ENCODE measurements at places on chromosomes 7 and 10.

- no peak for DNase-seq
Measured at GRCh38 chr10:62860946-62861345, 44.8 kb upstream of the EGR2 start.

- no peak for DNase-seq
Measured at GRCh38 chr7:70585071-70585470, 546.9 kb upstream of the GALNT17 start.

DNA sequence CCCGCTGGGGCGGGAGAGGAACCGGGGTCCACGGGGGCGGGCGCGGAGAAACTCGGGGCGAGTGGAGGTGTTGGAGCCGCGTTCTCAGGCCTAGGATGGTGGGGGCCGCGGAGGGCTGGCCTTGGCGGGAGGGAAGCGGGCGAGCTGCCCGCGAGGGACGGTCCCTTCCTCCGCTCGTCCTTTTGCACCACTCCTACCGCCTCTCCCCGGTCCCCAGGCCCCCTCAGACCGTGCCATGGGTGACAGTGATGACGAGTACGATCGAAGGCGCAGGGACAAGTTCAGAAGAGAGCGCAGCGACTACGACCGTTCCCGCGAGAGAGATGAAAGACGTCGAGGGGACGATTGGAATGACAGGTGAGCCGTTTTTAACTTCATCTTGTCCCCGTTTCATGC lies 451 bp downstream of the SRRT start:
- DNase-seq, result no peak

- DNase-seq, result no peak
Measured at GRCh38 chr7:134567368-134567767, 18.5 kb downstream of the AKR1B15 start.

DNA sequence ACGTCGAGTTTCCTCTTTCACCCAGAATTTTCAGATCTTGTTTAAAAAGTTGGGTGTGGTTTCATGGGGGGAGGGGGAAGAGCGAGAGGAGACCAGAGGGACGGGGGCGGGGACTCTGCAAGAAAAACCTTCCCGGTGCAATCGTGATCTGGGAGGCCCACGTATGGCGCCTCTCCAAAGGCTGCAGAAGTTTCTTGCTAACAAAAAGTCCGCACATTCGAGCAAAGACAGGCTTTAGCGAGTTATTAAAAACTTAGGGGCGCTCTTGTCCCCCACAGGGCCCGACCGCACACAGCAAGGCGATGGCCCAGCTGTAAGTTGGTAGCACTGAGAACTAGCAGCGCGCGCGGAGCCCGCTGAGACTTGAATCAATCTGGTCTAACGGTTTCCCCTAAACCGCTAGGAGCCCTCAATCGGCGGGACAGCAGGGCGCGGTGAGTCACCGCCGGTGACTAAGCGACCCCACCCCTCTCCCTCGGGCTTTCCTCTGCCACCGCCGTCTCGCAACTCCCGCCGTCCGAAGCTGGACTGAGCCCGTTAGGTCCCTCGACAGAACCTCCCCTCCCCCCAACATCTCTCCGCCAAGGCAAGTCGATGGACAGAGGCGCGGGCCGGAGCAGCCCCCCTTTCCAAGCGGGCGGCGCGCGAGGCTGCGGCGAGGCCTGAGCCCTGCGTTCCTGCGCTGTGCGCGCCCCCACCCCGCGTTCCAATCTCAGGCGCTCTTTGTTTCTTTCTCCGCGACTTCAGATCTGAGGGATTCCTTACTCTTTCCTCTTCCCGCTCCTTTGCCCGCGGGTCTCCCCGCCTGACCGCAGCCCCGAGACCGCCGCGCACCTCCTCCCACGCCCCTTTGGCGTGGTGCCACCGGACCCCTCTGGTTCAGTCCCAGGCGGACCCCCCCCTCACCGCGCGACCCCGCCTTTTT lies at the start of gene VIM:
VIM (plus strand) TSS at position 151 of the 925 bp plus-strand sequence. CDS start 1,182 bp downstream, outside the sequence.
- DNase-seq, result peak; percentile 91

GRCh38 chr7:37083311-37084096 lies 359.2 kb upstream of the AOAH start:
- no peak for DNase-seq

- no peak for DNase-seq
Measured at GRCh38 chr10:117740691-117741222, 198.2 kb downstream of the EMX2 start.

DNA sequence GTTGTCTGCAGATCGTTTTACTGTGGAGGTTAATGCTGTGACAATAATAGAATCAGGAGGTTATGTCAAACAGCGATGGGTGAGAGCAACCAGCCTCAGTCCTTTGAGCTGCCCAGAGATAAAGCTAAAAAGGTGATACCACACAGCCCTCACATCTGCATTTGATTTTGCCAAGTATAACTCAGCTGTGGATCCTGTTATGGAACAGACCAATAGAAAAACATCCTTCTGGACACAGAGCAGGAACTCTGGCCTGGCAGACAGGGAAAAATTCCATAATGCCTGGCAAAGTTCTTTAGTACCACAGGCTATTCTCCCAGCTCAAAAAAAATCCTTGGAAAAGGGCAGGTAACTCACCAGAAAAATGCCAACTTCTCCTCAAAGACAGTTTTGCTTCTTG lies 87.1 kb upstream of the PDLIM1 start:
- DNase-seq, result no peak

- DNase-seq, result no peak
Measured at GRCh38 chr10:32713560-32713959, 244.5 kb downstream of the ITGB1 start.

DNA sequence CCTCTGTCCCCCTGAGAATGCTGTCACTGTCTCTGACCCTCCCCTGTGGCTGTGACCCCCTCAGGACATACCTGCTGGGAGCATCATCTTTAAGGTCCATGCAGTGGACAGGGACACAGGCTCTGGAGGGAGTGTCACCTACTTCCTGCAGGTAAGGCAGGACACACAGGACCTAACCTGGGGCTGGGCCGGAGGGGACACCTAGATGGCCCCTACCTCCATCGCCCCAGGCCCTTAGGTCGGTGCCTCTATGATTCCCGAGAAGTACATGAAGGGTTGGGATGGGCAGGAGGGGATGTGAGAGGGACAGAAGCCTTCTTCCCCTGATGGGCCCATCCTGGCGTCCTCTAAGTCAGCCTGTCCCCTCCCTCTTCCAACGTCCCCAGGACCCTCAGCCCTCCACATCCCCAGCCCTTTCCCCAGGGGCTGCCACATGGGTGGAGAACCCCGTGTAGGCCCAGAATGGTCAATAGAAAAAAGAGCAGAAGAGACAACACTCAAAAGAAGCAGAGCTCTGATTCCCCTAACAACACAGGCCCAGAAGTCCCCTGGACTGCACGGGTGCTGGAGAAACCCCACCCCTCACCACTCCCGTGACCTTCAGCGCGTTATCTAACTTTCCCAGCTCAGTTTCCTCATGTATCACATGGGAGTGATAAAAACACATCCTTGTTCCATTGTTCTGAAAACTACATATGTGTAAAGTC lies 6.4 kb downstream of the CDHR1 start:
- DNase-seq, result no peak

- peak; percentile 75 for DNase-seq
Measured at GRCh38 chr7:17948526-17949238, 8.4 kb upstream of the SNX13 start.

- peak; percentile 72 for DNase-seq
Measured at GRCh38 chr7:130844811-130845580, 111.0 kb upstream of the KLF14 start.

DNA sequence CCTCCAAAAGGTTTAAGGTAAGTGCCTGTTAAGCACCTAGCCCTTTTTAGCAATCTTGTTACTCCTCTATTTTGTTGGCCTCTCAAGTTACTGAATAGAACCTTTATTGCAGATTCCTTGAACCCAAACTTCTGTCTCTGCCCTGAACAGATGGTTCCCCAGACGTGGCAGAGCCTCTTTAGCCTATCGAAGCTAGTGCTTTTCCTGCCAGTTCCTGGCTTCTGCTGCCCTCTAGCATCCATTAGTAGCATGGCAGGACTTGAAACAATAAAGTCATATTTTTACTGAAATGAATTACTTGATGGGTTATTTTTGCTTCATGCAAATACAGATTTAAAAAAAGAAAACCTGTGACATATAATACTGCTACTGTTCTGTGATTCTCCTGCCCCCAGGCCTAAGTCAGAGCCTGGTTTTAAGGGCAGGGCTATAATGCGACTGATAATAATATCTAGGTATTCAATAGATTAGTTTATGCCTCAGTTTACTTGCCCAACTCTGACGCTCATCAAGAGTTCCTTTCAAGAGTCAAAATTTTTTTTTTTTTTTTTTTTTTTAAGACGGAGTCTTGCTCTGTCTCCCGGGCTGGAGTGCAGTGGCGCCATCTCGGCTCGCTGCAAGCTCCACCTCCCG lies 84.3 kb upstream of the PHF14 start:
- peak; percentile 38 for DNase-seq

- DNase-seq, result no peak
Measured at GRCh38 chr10:36721871-36722270, 403.5 kb upstream of the ANKRD30A start.

- DNase-seq, result no peak
Measured at GRCh38 chr10:115503546-115503945, 410.4 kb downstream of the ATRNL1 start.

- DNase-seq, result no peak
Measured at GRCh38 chr7:1713502-1714484, 43.7 kb downstream of the ELFN1 start.

DNA sequence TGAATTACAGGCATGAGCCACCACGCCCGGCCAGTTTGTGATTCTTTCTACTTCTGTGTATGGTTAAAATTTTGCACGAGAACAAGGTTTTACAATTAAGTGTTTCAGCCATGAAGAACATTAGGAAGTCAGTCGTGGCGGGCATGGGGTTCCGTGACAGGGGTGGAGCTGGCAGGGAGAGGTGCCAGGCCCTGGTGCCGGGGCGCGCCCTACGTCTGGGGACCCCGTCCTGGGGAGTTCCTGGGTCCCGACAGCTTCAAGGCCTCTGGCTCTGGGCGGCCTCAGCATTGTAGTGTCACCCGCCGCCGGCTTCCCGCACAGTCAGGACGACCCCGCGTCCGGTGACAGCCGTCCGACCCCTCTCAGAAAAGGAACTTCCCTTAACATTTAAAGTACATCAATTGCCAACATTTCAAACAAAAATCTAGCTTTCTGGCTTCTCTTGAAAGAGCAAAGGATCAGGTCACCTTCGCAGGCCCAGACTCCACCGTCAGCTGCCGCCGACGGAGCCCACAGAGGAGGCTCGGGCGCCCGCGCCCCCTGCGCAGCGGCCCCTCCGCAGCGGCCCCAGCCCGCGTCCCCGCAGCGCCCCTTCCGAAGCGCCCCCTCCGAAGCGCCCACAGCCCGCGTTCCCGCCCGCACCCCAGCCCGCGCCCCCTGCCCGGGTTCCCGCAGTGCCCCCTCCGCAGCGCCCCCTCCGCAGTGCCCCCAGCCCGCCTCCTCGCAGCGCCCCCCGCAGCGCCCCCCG lies 23.2 kb upstream of the MKI67 start:
- no peak for DNase-seq

DNA sequence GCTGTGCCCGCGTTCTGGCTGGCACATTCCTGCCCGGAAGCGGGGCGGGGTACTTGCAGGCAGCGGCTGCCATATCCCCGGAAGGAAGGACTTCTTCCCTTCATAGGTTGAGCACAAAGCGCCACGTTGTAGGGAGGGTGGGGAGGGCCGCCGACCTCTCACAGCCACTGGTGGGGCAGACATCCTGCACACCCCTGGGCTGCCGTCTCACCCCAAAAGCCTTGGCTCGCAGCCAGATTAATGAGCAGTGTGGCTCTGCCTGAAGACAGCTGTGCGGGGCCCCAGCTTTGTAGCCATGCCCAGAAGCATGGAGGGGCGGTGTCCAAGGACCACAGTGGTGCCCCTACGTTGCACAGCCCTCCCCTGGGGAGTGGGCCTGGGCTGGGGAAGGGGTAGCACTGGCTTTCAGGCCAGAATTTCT lies 54.3 kb upstream of the DPYSL4 start:
- DNase-seq, result peak; percentile 7

GRCh38 chr10:30158325-30158960 lies 99.1 kb upstream of the JCAD start:
- no peak for DNase-seq

GRCh38 chr7:123537026-123537642 lies 2.7 kb upstream of the IQUB start:
- DNase-seq, result no peak

DNA sequence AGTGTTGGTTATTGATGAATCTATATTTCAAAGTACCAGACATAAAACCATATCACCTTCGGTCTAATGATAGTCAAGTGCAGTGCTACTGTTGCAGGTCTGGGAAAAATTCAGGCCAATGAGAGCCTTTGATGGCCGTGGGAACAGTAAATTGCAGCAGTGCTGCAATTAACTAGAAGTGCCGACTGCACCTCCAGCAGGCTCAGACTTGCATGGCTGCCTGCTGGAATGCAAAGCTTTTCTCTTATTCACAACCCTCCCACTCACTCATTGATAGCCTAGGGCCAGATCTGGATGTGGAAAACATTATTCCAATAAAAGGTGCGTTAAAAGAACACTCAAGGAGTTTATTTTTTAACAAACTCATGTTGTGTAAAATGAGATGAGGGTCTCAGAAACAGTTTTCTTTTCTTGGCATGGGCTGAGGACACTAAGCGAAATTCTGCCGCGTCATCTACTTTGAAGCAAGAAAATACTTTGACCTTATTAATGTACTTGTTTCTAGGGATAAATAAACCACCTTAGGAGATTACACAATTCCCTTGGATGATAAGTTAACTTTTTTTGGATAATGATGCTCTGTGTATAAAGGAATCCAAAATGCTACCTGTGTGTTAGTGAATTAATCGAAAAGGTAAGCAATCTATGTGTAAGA lies 17.1 kb downstream of the PLXDC2 start:
- peak; percentile 90 for DNase-seq

GRCh38 chr10:75098902-75099673 lies 12.4 kb upstream of the SAMD8 start:
- DNase-seq, result no peak

DNA sequence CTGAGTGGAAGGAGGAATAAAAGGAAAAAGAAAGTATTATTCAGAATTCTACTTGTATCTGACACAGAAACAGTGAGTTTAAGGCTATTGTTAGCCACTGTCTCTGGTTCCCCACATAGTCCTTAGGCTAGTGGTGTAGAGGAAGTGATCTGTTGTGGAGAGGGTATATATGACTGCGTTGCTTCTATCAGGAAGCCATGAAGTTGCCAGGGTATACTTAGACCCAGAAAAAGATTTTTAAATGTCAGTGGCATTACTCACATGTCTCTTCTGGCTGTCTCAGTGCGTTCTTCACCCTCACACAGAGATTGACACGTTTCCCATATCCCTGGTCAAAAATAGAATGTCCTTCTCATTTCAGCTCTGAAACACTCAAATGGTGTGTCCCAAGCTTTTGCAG lies 72.7 kb downstream of the SEM1 start:
- no peak for DNase-seq

- DNase-seq, result peak; percentile 75
Measured at GRCh38 chr10:11164803-11165590, 147.3 kb downstream of the CELF2 start.

DNA sequence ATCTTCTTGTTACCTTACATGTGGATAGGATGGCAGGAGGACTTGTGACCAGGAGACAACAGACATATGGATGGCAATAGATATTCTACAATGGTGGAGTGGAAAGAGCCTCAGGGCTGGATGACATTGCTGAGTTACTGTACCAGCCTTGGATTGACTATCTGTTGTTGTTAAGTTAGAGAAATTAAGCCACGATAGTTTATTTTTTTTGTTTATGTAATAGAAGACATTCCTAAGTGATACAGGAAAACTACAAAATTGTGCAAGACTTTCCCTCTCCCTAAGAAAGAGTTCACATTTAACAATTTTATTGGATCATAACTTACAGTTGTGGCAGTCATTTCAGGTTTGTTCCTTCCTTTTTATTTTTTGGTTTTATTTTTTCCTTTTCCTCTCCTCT lies 230.7 kb upstream of the CACNA2D1 start:
- no peak for DNase-seq

- no peak for DNase-seq
Measured at GRCh38 chr10:111207500-111207899, 130.7 kb downstream of the ADRA2A start.

Measured in RWPE1 (cell line).